ENCODE measurements at places on chromosomes 2 and 18. TPM values are rescaled to one million over a fixed set of nuclear protein-coding genes. Genes with fewer than 3 reads are reported as not detected.

DNA sequence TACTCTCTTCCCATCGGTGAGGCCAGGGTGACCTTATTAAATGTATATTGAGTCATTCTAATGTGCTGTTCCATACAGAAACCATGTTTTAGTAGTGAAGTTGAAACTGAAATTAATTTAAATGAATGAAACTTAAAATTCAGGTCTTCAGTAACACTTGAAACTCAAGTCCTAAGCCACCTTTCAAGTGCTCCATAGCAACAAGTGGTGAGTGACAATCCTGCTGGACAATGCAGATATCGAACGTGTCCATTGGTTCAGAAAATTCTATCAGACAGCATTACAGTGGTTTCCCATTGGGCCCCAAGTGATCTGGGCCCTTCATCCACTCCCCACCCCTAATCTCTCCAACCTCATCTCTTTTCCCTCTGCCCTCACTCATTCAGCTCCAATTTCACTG, 48.7 kb downstream of the HNMT start:
- no peak for DNase-seq

DNA sequence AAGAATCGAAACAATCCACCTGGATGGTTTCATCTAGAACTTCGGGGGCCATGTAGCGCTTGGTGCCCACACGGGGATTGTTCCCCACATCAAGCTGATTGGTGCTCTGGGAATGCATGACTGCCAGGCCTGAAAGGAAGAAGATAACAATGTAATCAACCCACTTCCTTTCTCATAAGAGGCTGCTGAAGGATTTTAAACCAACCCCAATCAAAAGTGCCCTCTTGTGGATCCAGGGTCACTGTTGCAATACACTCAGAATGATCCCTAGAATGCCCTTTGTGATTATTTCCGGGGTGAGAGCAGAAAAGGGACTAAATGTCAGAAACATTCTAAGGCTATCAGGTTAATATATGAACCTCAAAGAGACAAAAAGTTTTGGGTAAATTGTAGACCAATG, 115.2 kb downstream of the ACVR1 start:
- DNase-seq: no peak

GRCh38 chr2:112644933-112645309, 818 bp upstream of the SLC20A1 start:
- no peak for DNase-seq

GRCh38 chr18:41842886-41843285, 112.1 kb upstream of the PIK3C3 start:
- no peak for DNase-seq

DNA sequence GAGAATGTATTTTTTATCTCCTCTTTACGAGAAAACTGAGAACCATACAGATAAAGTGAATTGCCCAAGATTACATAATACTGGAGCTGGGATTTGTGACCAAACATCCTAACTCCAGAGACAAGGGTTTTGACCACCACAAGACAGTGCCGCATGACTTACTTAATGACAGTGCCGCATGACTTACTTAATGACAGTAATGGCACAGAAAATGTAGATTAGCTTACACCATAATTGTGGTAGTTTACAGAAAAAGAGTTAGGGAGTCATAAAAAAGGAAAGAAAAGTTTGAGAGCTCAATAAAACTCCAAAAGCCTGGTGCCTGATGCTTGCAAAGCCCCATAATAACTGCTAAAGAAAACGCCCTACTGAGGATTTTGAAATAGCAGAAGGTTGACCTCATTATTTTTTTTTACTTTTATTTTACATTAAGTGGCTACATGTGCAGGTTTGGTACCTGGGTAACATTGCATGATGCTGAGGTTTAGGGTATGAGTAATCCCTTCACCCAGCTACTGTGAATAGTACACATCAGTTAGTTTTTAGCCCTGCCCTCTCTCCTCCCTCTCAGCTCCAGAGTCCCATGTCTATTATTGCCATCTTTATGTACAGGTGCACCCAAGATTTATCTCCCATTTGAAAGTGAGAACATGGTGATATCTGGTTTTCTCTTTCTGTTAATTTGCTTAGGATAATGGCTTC, 310.0 kb upstream of the UBE2E3 start:
- peak; percentile 44 for DNase-seq

- no peak for DNase-seq
Observed at GRCh38 chr2:44770221-44771195, 171.0 kb upstream of the SIX3 start.

DNA sequence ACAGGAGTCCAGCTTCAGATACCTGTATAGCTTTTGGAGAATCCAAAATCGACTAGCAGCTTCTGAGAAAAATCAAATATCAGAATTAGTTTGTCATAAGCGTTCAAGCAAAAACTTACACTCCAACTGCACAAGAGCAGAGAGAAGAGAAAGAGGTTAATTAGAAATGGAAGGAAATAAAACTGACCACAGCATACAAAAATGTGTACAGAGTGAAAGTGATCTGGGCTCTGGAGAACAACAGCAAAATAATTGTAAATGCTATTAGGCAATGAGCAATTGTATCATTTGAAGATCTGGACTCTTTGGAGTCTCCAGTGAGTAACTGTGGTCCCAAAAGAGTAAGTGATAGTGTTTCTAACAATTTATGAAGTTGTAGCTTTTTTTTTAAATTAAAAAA, 867.3 kb downstream of the TRIB2 start:
- DNase-seq: no peak

VWA3B gene
- total RNA-seq: not detected

CIB4 gene
- not detected for total RNA-seq

DNA sequence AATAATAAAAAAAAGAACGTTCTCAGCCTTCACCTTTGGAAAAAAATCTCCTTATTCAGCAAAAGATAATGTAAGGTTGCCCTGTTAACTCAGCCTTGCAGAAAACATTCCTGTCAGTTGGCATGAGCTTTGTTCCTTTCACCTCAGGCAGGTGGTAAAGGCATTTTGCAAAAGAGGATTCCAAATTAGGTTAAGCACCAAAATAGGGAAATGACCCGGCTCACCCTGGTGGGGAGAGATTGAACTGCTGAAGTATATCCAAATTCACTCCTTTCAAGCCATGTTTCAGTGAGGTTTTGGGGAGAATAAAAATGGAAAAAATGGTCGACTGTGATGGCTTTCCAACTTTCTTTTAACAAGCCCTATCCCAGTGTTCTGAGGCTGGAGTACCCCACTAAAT, 1988.8 kb upstream of the PIK3C3 start:
- no peak for DNase-seq

DNA sequence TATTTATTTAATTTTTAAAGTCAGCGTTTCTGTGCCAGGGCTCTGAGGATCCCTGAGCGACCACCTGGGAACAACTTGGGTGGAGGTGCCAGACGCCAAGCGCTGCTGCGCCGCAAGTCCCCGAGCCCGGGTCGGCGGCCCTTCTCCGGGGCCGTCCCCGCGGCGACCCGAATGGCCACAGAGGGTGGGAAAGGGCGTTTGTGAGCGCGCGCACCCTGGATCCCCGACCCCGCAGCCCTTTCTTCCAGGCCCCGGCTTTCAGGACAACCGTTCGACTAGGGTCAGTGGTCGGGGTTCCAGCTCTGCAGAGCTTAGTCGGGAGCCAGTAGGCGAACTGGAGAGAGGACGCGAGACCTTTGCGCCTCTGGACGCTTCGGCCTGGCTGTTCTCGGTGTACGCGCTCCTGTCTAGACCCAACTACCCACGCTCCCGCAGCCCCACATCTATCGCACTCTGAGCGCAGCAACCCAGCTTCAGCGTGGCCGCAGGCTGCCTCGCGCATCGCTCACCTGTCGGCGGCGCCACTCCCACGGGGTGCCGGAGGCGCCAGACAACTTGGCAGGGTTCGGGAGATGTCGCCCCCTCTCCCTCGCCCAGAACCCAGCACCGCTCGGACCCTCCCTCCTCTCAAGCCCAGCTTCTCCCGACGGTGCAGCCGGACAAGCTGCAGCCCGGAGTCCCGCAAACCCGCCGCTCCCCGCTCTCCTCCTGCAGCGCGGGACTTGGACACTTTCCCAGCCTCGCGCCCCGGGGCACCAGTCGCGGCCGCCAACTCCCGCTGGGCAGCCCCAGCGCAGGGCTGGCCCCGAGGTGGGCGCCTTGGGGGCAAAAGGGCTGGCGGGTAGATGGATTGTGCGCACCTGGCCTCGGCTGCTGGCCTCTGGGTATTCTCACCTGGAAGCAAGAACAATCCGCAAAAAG, 758 bp downstream of the LYPD1 start:
- peak; percentile 40 for DNase-seq

INHBB gene
- not detected for total RNA-seq

- no peak for DNase-seq
Observed at GRCh38 chr2:55547001-55547400, 27.5 kb downstream of the CFAP36 start.

- no peak for DNase-seq
Observed at GRCh38 chr2:234269769-234270204, 219.3 kb downstream of the SPP2 start.

- DNase-seq: peak; percentile 38
Observed at GRCh38 chr2:203814661-203815540, 52.7 kb upstream of the CTLA4 start.

WNT6 gene
- not detected for total RNA-seq

LOXL3 gene
- 1.4 TPM for total RNA-seq

TXNL1 gene
- total RNA-seq: 58.8 TPM

DNA sequence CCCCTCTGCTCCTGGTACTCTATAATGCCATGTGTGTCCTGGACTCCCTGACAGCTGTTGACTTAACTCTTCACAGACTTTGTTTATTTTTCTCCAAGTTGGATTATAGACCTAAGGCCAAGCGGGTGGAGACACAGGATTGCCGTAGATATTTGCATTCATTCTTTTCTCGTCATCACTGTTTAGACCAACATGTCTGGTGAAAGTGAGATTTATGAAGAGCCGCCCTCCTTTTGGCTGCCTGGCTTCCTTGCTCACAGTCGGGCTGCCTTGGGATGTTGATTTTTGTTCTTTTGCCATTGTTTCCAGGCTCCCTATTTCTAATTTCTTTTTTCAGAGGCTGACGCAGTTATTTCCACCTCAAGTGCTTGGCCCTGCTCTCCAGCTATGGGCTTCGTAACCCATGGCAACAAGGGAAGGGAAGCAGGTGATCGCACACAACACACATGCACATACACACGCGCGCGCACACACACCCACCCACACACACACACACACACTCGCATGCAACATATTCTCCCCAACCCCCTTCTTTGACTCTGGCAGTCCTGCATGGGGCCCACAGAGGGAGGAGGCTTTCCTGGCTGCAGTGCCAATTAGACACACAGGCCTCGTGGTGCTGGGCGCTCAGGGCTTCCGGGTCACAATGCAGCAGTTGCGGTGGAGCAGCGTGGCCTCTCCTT, 296.5 kb downstream of the MTX2 start:
- no peak for DNase-seq

DNA sequence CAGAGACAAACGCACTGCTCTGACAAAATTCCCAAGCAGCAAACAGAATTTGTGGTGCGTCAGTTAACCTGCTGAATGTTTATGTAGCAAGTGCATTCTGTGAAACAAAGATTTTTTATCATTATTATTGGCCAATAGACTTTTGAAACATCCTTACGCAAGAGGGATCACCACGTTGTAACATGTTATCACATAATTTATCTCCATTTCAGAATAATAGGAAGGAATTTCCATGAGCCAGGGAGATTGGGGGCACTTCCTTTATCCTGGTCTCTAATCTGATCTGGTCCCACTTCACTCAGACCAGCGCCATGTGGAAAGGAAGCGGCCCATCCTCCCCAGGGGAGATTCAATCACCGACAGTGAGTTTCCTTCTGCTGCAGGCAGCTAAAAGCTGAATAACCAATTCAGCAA, 166.1 kb downstream of the PID1 start:
- no peak for DNase-seq

ANKRD30BL gene
- total RNA-seq: not detected

- no peak for DNase-seq
Observed at GRCh38 chr2:3643371-3644245, 14.4 kb upstream of the ALLC start.

LIMS4 gene
- total RNA-seq: 1.0 TPM

GRCh38 chr2:25337276-25337675, 4.4 kb downstream of the DNMT3A start:
- DNase-seq: no peak

DPP4 gene
- 2.8 TPM for total RNA-seq

DNA sequence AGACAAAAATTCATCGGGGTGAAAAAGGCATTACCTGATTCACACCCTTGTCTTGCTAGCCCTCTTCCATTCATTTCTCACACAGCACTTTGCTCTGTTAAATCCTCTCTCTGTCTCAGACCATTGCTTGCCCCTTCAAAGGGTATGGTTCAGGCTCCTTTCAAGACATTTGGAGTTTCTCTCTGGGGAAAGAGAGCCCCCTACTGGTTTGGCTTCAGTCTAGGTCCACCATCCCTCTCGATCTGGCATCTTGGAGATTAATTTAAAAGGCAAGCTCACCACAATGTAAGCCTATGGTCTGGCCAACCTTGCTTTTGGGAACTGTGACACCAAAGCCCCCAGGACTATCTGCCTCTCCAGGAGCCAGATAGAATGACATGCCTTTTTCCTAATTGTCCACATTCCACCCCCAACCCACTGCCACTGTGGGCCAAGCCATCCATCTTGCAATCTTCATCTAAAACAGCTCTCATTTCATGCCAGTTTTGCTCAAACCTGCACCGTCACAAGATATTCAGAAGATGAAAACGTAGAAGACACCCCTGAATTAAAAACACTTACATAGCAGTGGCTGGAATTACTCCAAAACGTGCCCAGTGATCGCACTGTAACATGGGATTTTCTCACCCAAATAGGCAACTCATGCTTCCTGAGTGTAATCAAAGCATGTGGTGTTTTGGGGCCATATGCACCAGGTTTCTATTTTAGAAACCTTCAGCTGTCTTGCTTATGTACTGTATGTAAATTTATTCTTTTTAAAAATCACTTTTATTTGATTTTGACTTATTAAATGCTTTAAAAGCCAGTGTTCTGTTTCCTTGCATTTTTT, 93.9 kb downstream of the FARSB start:
- DNase-seq: no peak

DNA sequence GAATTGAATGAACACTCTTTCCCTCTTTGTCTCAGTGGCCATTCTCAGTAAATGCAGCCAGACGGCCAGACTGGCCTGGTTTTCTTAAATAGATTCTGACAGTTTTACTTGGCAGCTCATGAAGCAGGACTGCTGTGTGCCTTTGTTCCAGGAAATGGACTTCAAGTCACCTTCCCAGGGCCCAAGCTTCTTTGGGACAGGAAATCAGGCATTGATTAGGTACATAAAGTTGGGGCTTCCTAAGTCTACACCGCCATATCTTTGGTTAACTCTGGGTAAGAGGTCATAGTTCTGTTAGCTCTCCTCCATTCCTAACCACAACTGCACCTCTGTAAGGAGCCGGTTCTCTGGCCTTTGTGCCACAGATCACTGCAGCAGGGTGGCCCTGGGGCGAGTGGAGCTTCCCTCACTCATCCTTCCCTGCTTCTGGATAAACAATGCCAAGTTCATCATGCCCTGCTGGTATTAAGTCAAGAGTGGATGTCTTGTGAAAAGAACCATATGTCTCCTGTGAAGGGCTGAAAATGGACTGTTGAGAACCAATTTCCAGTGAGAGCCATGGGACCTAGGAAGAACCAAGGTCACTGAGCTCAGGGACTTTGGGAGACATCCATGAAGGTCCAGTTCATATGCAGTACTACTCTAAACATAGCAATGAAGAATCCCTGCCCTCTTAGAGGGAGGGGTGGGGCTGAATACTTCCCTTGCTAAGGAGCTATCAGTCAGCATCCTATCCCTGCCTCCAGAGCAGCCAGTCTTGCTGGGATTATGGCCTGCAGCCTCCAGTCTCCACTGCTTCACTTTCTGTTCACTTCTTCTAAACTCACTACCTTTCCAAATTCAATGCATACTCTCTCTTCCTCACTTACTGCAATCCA, 122.6 kb upstream of the XPO1 start:
- DNase-seq: no peak
